ENCODE measurements at places on chromosomes 3 and 15.

GRCh38 chr3:197896421-197896820, 53.6 kb upstream of the RPL35A start:
- DNase-seq = no peak

DNA sequence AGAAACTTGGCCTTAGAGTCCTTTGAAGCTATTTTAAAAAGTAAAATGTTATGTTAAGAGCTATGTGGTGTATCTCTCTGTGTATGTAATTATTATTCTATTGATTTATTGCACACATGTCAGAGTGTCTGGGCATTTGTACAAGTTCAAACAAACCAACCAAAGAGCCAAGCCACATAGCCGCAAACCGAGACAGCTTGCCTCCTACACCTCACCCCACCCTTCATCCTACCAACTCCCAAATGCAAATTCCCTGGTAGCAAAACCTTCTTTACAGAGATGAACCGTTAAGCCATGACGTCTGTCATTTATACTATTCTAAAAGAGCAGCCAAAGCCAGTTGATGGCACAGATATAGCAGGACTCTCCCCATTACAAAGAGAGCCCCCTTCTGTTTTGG, 332.3 kb downstream of the ERC2 start:
- no peak for DNase-seq

DNA sequence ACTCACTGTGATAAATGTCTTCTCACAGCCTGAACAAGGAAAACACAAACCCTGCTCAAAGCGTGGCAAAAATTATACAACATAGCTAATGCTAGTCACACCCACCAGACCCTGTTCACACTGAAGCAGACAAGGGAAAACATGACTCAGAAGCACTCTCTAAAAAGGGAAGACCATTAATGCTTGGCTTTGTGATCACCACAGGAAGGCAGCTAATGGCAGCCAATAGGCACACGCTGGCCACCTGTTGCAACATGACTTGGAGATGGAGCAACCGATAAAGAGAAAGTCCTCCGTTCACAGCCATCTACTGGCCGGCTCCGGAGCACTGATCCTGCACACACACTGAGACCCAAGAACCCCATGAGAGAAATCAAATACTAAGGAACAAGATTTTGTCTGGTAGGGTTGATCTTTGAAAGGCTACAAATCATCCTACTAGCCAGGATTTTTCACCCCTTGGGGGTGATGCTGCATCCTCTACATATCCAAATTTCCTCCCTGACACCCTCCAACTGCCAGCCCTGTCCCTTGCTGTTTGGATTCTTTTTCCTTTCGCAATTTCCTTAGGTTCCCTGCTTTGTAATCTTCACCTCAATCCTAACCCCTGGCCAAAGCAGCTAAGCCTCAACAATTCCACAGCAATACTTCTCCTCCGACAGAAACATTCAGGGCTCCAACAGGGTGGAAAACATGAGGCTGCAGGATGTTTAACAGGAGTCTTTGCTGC, 3.2 kb downstream of the ZXDC start:
- no peak for DNase-seq

DNA sequence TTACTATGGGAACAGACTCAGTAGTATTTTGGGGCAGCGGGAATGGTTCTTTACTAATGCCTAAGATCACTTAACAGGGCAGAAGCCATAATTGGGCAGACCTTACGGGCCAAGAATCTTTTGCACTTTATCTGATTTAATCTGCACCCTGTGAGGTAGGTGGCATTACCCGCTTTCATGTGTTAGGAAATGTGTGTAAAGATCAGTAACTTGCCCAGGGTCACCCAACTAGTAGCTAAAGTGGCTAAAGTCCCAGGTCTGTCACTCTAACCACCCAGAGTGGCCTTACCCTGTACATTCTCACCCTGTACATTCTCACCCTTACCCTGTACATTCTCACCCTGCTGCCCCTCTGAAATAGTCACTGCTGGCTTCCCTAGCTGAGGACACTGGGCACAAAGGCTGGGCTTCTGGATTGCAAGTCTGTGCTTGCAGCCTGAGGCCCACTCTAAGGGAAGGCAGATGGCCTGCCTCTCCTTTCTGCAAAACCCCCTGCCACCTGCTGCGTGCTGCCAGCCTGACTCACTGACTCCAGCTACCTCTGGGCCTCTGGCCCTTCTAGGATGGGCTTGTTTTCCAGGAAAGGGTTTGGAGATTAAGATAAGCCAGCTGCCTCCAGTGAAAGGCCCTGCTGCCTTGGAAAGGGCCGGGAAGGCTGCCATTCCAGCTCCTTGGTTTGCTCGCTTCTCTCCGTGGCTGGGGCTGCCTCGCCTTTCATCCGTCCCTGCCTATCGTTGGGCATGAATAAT, 37.5 kb upstream of the MYZAP start:
- DNase-seq = no peak

DNA sequence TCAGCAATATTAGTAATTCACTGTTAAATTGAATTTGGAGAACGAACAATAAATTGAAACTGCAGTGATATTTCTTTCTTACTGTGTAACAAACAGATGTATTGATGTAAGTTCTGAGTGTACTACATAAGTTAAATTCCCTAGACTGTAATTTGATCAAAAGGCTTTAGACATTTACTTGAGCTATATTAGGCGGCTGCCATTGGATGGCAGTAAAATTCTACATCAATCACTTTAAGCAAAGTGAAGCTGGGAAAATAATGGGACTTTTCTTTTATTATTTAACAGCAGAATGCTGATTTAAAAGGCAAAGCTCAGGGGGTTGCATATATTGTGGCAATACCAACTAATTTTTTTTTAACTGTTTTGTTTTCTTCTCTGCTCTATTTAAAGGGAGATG, 212.6 kb upstream of the PLSCR5 start:
- no peak for DNase-seq

GRCh38 chr3:69012800-69013252, 658 bp downstream of the EOGT start:
- no peak for DNase-seq
